Right atrium auricular region (tissue), 2 donors: ENCODE measurements at places on chromosomes 4 and X.
A peak's percentile ranks its signal among the peaks of the same experiment; 100 is the strongest.

DNA sequence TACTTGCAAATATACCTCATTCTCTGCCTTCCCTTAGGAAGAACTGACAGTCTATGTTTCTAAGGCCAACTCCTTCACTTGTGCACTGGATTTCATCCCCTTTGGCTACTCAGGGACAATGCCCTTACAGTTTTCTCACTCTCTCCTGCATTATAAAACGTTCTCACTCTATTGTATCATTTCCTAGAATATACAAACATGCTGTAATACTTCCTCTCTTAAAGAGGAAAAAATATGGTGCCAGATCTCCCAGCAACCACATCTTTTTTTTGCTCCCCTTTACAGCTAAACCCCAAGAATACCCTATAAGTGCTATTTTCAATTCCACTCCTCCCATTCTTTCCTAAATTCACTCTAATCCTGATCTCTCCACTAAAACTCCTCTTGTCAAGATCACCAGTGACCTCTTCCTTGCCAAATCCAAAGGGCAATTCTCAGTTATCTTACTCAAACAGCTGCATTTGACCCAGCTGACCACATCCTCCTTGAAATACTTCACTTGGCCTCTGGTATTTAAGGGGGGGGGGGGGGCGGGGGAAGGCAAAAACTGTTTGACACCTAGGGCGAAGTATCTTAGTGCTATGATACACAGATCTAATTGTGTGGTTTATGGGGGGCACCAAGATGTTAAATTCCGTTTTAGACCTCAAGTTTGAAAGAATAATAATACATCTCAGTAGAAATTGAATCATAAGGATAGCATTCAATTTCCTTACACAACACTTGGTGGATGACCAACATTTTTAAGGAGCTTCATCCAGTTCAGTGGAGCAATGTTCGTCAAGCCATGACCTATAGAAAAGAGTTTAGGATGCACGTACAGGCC, 1.6 kb downstream of the RCHY1 start:
- DNase-seq: no peak

DNA sequence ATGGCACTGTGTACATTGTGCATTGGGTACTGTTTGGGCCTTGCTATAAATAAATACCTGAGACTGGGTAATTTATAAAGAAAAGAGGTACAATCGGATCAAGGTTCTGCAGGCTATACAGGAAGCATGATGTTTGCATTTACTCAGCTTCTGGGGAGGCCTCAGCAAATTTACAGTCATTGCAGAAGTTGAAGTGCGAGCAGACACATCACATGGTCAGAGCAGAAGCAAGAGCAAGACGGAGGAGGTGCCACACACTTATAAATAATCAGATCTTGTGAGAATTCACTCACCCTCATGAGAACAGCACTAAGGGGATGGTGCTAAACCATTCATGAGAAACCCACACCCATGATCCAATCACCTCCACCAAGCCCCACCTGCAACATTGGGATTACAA, 505.0 kb downstream of the ARAP2 start:
- no peak for DNase-seq

DNA sequence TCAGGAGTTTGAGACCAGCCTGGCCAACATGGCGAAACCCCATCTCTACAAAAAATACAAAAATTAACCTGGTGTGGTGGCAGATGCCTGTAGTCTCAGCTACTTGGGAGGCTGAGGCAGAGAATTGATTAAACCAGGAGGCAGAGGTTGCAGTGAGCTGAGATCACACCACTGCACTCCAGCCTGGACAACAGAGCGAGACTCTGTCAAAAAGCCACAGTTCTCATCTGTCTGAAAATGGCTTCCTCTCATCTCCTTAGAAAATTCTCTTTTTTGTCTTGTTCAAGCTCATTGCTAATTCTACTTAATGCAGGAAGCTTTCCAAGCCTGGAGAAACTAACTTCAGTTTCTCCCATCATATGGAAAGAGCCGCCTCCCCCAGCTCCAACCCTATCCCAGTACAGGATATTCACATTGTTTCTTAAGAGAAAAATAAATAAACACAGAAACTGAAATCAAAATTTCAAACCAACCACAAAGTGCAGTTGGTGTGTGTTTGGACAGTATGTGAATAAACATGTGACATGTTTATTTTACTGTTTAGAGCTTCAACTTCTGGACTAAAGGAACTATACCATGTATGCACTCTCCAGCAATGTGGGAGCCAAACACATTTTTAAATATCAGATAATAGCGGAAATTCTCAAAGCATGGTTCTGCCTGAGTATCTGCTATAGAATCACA, 55.0 kb upstream of the GAB1 start:
- DNase-seq: no peak

DNA sequence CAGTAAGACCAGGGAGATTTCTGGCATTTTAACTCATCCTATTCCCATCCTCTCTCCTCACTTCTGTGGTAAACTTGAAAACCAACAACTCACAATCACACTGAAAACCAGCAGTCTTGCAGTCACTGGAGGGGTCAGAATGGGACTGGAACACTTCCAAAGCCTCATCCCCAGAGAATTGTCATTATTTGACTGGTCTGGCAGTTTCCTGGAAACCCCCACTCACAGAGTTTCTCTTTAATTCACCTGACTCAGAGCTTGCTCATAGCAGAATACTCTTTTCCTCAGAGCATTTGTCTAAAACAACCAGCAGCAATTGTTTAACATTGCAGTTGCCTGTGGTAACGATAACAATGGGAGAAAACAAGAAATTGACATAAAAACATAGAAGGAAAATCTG, 7.3 kb upstream of the RAB9B start:
- DNase-seq: no peak

DNA sequence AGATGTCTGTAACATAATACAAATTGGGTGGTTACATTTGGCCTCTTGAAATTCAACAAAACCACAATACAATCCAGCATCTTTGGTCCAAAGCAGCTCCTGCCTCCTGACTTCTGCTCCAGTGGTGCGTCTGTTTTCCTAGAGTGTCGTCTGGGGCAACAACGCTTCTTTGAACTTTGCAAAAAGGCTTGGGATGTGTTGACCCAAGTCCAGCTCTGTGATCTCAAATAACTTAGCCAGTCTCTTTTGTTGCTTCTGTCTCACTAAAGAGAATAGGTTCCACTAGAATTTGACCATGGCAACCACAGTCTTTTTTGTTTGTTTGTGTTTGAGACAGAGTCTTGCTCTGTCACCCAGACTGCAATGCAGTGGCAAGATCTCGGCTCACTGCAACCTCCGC, 324.0 kb downstream of the DHRSX start:
- no peak for DNase-seq

GRCh38 chr4:176818531-176818930, 25.8 kb upstream of the VEGFC start:
- no peak for DNase-seq

DNA sequence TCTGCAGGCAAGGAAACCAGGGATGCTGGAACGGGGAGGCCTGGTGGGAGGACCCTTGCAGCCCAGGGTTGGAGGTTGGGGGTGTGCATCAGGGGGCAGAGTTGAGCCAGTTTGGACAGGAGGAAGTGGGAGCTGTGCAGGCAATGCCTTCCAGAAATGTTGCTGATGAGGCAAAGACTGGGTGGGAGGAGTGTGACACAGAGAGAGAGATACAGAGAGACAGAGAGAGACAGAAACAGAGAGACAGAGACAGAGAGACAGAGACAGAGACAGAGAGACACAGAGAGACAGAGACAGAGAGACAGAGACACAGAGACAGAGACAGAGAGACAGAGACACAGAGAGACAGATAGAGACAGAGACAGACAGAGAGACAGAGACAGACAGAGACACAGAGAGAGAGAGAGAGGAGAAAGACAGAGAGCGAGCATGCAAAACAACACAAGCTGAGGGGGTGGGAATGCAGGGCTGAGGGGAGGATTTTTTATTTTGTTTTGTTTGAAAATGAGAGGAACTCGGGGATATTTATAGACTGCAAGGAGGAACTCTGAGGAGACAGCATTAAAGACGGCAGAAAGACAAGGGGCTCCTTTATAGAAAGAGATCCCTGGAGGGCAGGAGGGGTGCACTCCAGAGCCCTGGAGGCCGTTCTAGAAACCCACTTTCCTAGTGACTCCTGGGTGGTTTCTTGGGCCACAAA, 1.9 kb upstream of the HAUS3 start:
- DNase-seq: peak; percentile 61

- no peak for DNase-seq
Measured at GRCh38 chr4:53196882-53197771, 168.7 kb downstream of the SCFD2 start.

DNA sequence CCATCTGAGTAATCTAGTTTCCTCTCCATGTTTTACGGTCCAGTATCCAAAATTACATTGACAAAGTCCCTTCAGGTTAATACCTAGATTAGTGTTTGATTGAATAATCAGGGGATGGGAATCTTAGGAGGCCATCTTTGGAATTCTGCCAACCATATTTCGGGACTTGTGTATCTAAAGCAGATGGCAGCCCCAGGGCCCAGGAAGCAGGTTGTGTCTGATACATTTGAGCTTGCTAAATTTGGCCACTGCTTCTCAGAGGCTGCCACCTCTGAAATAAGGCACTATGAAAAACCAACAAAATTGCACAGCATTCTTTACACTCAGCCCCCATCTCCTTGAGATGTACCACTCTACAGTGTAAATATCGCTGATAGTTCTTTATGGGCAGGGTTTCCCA, 102.1 kb downstream of the ASB9 start:
- no peak for DNase-seq

DNA sequence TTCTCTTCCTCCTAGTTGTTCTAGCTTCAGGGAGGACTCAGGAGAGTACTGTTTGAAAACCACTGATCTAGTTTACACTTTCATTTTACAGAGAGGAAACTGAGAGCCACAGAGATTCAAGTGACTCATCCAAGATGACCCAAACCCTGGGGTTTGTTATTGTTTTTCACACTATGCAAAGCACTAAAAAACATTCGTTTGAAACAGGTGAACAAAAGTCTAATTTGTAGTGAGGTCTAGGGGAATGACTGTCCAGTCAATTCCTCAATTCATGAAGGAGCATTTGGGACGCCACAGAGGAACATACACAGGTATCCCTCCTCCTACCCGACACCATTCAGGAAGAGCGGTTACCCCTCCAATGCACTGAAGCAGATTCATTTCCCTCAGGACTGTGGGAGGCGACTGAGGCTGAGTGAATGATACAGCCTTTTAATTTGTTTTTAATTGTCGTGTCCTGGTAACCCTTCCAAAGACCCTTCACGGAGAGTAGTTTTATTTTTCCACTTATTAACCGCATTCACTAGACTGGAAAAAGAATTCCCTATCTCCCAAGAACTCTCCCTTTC, 30.3 kb downstream of the TLR10 start:
- no peak for DNase-seq

DNA sequence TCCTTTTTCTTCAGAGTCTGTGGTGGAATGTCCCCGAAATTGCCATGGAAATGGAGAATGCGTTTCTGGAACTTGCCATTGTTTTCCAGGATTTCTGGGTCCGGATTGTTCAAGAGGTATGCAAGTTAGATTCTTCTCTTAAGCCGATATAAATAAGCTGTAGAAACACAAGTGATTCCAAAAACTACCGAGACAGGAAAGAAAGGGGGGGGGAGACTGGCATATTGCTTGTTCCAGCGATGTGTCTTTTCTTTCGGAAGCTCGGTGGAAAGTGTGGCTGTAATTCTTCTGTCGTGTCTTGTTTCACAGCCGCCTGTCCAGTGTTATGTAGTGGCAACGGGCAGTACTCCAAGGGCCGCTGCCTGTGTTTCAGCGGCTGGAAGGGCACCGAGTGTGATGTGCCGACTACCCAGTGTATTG, 236.9 kb downstream of the DCTD start:
- no peak for DNase-seq

- DNase-seq: no peak
Measured at GRCh38 chrX:139560221-139560620, 29.7 kb downstream of the F9 start.
